GF-D8 (cell line): ENCODE measurements at places on chromosomes 7 and 10.

- DNase-seq, result no peak
Measured at GRCh38 chr10:27564398-27564797, 60.3 kb downstream of the RAB18 start.

DNA sequence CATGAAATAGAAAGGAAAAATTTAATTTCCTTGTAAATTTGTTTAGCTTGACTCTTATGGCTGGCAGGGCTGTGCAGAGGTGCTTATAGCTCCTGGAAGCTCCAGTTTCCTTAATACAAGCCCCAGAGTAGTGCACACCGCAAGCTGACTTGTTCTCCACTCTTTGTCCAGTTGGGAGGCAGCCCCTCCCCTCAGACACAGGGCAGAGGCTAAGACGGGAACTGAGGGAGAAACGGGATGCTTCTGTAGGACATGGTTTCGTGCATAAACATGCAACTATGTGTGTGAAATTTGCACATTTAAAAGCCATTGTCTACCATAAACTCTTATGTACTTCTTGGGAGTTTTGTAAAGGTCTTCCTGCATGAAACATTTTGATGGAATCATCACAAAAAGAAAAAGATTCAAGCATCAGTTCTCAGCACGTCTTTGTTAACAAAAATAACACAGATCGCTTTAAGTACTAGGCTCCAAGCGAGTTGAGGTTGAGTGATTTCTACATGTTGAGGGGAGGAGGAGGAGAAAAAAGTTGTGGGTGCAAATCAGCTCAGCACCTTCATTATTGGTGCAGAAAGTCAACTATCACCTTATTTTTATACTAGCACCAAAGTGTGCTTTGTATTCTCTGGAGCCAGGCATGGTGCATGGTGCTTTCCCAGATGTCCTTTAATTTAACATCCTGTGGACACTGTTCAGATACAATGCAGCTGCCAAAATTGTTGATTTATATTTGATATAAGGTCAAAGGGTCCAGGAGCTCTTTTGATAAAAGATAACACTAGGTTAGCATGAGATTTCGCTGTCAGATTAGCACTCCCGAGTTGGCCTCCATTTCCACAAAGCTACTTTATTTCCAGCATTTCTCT is 124.5 kb downstream of the CHN2 start:
- no peak for DNase-seq

DNA sequence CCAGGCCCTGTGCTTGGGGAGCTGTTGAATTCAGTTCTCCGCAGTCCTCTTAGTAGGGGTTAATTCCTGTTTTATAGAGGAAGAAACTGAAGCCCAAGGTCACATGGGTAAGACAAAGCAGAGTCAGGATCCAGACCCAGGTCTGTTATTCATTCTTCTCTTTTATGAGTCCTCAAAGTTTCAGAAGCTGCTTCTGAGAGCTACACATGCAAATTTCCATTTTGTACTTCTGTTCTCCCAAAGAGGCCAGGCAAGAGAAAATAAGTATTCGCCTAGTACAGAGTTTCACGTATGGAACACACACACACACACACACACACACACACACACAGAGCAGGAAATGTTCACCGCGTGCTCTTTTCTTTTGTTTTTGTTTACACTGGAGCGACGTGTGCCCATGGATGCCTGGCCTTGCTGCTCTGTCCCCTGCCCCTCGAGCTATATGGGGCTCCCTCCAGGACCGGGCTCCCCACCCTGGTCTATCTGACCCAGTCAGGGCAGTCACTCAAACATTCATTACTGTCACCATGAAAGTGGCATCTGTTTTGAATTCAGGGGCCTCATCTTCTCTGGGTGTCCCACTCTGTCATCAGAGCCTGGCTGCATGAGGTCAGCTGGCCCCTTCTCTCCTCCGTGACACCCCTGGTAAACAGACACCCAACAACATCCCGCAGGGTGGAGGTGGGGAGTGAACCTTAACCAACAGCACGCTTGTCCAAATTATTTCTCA is 84.4 kb downstream of the TNS3 start:
- no peak for DNase-seq

- DNase-seq, result no peak
Measured at GRCh38 chr10:69498711-69499471, 47.6 kb downstream of the TSPAN15 start.

- DNase-seq, result no peak
Measured at GRCh38 chr10:106712988-106713387, 451.5 kb downstream of the SORCS1 start.

GRCh38 chr10:15146366-15146765 is 22.1 kb downstream of the NMT2 start:
- DNase-seq, result no peak

GRCh38 chr7:47622946-47623640 is 41.2 kb upstream of the TNS3 start:
- DNase-seq, result no peak

GRCh38 chr7:77823787-77824186 is 25.2 kb downstream of the PHTF2 start:
- no peak for DNase-seq

GRCh38 chr7:152667958-152668357 is 8.0 kb downstream of the XRCC2 start:
- no peak for DNase-seq

DNA sequence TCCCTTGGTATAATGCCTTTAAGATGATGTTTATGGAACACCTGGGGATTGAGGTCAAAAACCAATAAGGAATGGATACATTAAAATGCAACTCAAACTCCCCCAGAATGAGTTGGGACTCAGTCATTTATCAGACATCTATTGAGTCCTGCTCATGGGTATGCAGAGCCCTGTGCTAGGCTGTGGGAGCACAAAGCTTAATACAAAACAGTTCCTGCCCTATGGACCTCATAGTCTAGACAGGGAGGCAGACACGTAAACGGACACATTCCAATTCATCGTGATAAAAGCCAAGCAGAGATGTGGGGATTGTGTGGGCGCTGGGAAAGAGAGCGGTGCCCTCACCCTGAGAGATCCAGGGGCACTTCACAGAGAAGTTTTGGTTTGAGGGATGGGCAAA is 181.7 kb downstream of the PTEN start:
- DNase-seq, result no peak

GRCh38 chr10:20466731-20467130 is 430.4 kb downstream of the NEBL start:
- no peak for DNase-seq

DNA sequence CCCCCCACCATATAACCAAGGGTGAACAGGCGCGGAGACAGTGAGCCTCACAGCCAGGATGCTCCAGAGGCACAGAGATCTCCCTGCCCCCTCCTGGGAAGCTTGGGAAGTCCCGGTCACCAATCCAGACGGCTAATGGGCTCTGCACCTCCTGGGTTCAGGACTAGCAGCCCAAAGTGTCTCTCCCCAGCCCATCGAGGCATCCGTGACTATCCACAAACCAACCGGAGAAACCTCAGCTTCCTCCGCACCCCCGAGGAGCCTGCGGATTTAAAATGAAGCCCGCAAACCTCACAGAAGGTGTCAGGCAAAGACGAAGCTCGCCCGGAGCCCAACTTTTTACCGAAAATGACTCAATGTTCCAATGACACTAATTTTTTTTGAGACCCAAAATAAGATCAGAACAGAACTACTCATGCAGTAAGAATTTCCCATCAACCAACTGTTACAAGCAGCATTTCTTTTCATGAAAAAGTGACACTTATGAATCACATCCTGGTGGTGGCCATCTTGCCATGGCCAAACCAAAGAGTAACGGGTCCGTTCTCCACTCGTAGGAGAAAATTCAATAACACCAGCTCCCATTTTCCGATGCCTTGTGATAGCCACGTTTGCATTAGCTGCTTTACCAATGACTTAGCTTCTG is 6.0 kb downstream of the PDGFA start:
- DNase-seq, result no peak

DNA sequence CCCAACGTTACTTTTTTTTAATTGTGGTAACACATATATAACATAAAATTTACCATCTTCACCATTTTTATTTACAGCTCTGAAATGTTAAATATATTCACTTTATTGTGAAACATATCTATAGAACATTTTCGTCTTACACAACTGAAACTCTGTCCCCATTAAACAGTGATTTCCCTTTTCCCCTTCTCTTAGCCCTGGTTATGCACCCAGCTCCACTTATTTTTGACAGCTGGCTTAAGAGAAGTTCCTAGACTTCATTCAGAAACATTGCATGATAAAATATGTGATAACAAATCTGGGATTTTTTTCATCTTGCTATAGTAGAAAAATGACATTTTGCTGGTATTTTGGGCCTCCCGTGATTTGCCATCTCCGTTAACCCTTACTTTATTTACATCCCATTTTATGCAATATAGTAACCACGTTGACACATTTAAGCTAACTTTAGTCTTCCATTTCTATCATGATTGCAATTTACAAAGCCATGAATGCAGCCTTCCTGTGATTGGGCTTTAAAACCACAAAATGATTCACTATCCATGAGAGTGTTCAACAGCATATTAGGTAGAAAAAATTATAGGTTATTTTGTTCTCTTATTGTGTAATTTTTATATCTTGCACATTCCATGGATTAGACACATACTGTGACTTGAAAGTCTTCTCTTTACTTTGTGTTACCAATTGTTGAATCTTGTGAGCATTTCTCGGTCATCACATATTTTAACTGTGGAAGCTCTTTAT is 139.6 kb downstream of the SND1 start:
- no peak for DNase-seq

DNA sequence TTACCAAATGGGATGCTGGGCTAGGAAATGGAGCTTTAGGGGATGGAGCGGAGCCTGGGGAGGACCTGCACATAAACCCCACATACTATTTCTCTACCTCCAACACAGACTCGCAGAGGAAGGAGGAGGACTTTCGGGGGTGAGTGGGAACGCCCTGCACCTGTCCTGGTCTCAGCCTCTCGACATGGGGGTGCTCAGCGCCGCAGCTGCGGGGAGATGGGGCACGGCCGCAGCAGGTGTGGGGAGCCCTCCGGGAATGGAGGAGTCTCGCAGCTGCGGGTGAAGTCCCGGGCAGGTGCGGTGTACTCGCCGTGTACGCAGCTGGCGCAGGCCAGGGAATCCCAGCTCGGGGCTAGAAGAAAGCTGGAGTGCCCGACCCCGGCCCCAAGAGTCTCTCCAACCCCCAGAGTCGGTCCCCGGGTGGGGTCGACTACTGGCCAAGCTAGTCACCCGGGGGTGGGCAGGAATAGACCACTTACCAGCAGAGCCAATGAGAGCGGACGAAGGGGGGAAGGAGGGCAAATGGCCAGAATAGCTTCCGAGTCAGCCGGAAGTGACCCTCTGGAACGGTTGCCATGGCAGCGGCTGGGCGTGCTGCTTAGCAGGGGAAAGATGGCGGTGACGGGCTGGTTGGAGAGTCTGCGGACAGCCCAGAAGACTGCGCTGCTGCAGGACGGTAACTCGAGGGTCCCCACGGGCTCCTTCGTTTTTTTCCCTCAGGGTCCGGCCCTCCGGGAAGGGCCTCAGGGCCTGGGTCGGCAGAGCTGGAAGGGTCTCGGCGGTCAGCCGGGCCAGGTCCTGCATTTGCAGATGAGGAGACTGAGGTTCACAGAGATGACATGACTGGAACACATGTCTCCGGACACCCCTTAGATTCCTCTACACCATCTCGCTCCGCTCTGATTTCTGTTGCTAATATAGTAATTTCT is at the start of the genes DPCD and POLL:
Gene DPCD, plus strand, starts transcription at position 597 of the 929 bp plus-strand sequence. Its CDS starts 16 bp downstream, at position 613.
Gene POLL, minus strand, starts transcription at position 533 of the 929 bp plus-strand sequence. CDS start 897 bp downstream, outside the sequence.
- DNase-seq, result peak; percentile 68

- no peak for DNase-seq
Measured at GRCh38 chr7:70710011-70710480, 421.9 kb upstream of the GALNT17 start.

DNA sequence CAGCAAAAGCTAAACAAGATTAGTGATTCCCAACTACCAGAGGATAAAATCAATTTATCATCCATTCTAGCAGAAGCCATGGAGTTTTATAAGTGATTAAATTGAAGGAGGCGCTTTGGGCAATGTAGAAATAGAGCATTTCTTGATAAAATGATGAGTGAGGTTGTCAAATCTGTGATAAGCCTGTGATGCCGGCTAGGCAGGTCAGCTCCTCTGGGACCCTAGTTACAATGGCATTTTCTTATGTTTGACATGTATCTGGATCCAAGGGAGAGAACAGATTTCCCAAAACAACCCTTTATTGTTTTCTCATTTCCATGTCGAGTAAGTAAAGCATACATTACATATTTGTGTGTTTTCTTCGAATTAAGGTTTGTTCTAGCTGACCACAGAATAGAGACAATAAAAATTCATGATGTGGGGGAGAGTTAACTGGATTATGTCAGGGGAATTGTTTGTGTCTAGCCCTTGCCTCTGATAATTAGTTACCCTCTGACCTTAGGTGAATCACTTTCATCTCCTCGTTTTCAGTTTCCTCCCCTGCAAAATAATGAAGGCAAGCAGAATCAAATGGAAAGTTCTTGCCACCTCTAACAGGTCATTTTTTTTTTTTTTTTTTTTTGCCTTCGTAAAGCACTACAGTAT is 378.5 kb downstream of the CNTNAP2 start:
- no peak for DNase-seq

DNA sequence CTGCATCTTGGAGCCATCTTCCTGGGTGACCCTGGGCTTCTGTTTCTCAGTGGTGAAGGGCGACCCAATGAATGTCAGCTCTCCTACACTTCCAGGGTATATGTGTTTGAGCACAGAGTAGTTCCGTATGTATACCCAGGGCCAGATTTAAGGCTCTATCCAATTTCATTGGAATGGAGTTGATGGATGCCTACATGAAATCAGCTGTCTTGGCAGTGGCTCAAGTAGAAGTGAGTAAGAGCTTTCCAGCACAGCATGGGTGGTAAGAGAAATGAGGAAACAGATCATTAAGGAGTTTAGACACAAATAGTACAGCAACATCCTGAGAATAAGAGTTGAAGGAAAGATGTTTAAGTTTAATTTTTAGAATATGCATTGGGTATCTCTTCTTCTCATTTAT is 433.0 kb downstream of the PAXIP1 start:
- DNase-seq, result no peak

GRCh38 chr7:156386097-156386496 is 254.5 kb upstream of the RNF32 start:
- no peak for DNase-seq

GRCh38 chr7:23347682-23348180 is 48.6 kb downstream of the MALSU1 start:
- DNase-seq, result no peak

DNA sequence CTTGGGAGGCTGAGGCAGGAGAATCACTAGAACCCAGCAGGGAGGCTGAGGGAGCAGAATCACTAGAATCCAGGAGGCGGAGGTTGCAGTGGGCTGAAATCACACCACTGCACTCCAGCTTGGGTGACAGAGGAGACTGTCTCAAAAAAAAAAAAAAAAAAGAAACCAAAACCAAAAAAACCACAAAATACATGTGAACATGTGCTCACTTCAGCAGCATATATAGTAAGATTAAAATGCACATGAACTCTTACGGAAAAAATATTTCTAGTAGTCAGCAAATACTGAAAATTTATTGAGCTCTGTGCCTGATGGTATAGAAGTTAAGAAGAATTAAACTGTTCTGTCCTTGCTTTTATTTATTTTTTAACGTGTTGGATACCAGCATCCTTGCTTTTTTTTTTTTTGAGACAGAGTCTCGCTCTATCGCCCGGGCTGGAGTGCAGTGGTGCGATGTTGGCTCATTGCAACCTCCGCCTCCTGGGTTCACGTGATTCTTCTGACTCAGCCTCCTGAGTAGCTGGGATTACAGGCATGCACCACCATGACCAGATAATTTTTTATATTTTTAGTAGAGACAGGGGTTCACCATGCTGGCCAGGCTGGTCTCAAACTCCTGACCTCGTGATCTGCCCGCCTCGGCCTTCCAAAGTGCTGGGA is 9.6 kb upstream of the ZNF487 start:
- DNase-seq, result no peak
